Stimulated activated CD4-positive, alpha-beta T cell treated with anti-CD3 and anti-CD28 coated beads, Interleukin-1b, Interleukin-23, amount 100 ng/mL, for 1 hour (primary cell): ENCODE measurements at places on chromosomes 2 and 18.

DNA sequence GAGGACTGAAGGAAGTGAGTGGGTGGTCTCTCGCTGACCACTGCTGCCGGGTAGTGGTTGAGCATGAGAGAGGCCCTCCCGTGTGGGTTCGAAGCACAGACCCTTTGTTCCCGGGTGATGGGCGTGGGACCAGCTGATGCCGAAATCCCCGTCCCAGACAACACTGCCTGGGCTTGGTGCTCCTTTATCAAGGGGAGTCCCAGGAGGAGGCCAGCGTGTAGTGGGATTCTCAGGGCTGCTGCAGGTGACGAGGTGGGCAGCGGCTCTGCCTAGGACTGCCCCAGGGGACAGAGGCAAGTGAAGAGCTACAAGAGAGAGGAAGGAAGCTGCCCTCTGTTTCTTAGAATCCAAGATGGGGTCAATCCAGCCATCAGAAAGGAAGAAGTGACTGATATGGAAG lies 251.3 kb upstream of the PXDN start:
- DNase-seq, result no peak

GRCh38 chr2:171342067-171342413 lies 91.8 kb downstream of the METTL8 start:
- no peak for DNase-seq

DNA sequence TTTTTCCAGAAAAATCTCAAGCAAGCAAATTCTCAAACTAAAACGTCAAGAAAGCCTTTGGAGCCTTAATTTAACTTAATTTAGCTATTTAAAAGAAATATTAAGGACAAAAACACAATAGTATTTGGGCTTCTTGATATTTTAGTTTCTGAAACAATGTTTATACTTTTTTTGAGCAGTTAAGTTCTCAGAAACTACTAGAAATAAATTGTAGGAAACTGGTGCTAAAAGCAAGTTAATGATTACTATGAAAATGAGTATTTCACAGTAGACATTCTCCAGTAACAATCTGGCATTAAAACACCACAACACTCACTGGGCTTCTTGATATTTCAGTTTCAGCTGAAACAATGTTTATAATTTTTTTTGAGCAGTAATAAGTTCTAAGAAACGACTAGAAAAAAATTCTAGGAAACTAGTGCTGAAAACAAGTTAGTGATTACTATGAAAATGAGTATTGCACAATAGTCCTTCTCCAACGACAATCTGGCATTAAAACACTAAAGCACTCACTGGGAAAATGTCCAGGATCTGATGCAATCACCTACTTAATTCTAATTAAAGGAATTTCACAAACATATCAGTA lies 45.1 kb downstream of the TRAK2 start:
- no peak for DNase-seq

GRCh38 chr2:118779362-118779761 lies 68.1 kb downstream of the EN1 start:
- DNase-seq, result no peak

- DNase-seq, result no peak
Measured at GRCh38 chr2:231397928-231398294, 2.4 kb downstream of the B3GNT7 start.

DNA sequence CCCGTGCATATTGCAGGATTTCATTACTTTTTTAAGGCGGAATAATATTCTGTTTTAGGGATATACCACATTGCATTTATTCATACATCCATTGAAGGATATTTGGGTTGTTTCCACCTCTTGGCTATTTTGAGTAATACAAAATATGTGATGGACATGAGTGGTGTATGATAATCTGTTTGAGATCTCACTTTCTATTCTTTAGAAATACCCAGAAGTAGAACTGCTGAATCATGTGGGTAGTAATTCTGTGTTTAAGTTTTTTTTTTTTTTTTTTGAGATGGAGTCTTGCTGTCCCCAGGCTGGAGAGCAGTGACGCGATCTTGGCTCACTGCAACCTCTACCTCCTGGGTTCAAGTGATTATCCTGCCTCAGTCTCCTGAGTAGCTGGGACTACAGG lies 201.4 kb downstream of the NYAP2 start:
- no peak for DNase-seq

GRCh38 chr18:57113799-57114420 lies 33.0 kb upstream of the BOD1L2 start:
- no peak for DNase-seq

GRCh38 chr2:76829374-76830234 lies 692.6 kb downstream of the LRRTM4 start:
- no peak for DNase-seq

DNA sequence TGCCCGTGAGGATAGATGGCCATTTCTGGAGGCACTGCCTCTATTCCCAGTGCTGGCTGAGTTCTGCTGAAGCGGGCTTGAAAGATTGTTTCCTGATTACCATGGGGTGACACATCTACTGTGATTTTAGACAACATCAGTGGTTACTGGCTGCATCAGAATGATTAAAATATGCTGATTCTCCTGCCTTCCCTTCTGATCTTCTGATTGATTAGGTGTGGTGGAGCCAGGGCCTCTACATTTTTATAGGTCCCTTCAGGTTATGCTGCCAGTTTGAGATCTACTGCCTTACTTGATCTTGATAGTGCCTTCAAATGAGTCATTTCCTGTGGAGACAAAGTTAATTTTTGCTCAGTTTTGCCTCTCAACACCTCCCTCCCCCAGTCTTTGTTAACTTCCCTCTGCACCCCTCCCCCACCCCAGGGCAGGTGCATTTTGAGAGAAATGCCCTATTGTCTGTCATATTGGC lies 31.6 kb upstream of the SNORC start:
- peak; percentile 7 for DNase-seq

GRCh38 chr2:156437272-156437930 lies 1.2 kb downstream of the GPD2 start:
- DNase-seq, result no peak

DNA sequence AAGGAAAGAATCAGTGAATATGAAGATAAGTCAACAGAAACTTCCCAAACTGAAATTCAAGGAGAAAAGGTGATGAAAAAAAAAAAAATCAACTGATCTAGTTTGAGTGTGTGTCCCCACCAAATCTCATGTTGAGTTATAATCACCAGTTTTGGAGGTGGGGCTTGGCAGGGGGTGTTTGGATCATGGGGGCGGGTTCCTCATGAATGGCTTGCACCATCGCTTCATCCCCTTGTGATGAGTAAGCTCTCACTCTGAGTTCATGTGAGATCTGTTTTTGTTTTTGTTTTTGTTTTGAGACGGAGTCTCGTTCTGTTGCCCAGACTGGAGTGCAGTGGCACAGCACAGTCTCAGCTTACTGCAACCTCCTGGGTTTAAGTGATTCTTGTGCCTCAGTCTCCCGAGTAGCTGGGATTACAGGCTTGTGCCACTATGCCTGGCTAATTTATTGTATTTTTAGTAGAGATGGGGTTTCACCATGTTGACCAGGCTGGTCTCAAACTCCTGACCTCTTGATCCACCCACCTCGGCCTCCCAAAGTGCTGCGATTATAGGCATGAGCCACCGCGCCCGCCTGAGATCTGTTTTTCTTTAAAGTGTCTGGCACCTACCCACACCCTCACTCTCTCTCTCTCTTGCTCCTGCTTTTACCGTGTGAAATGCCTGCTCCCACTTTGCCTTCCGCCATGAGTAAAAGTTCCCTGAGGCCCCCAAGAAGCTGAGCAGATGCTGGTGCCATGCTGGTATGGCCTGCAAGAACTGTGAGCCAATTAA lies 4.0 kb upstream of the SLC66A2 start:
- no peak for DNase-seq

GRCh38 chr2:5442736-5443135 lies 249.4 kb upstream of the SOX11 start:
- DNase-seq, result no peak

- DNase-seq, result no peak
Measured at GRCh38 chr18:52523566-52523965, 183.6 kb downstream of the DCC start.

GRCh38 chr18:5998166-5998881 lies 103.0 kb upstream of the TMEM200C start:
- DNase-seq, result no peak
